ENCODE measurements at places on chromosomes 7 and 10.

GRCh38 chr7:36283181-36283580 is 106.5 kb upstream of the ANLN start:
- DNase-seq = no peak

- DNase-seq = no peak
Observed at GRCh38 chr7:142313528-142313927, 55.7 kb upstream of the PRSS58 start.

DNA sequence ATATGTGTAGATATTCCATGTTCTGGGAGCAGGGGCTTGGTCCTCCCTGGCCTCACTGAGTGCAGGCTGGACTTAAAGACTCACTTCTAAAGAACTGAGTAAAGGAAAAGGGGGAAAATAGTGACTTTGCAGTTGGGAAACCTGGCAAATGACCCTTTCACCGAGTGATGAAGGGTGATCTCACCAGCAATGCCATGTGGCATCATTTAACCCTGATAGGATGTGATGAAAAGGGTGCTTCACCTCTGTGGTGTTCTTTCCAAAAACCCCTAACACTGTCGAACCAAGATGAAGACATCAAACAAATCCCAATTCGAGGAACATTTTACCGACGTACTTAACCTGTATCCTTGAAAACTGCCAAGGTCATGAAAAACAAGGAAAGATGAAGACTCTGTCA is 71.9 kb downstream of the AOAH start:
- DNase-seq = no peak

- DNase-seq = peak; percentile 39
Observed at GRCh38 chr7:73565675-73566340, 8.3 kb upstream of the BCL7B start.

GRCh38 chr10:97683556-97684367 is 3.3 kb downstream of the AVPI1 start:
- no peak for DNase-seq

DNA sequence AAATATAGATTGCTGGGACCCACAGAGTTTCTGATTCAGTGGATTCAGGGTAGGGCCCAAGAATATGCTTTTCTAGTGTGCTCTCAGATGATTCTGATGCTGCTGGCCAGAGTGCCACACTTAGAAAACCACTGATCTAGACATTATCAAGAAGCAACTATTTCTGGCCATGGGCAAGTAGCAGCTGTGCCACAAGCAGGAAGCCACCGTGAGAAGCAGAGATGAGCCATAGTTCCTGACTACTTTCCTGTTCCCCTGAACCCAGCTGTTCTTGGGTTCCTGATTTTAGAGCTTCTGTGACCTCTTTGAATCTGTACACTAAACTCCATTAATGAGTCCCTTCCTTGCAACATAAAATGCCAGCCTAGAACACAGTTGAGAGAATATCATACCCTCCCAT is 38.1 kb upstream of the PIK3AP1 start:
- peak; percentile 86 for DNase-seq

All from MM.1S (cell line).